SW 1271 (cell line): ENCODE measurements at places on chromosomes 2 and 18.

- DNase-seq = no peak
These were observed 1128.2 kb downstream of the BCL11A start for GRCh38 chr2:59425247-59425646.

GRCh38 chr18:79795446-79795845 lies 2.3 kb upstream of the KCNG2 start:
- no peak for DNase-seq

- DNase-seq = no peak
These were observed 9.3 kb upstream of the ERBB4 start for GRCh38 chr2:212547716-212548454.

GRCh38 chr2:15588329-15588919 lies 3.2 kb upstream of the DDX1 start:
- peak; percentile 78 for DNase-seq

- no peak for DNase-seq
These were observed 3.6 kb downstream of the DIS3L2 start for GRCh38 chr2:231965102-231965501.

DNA sequence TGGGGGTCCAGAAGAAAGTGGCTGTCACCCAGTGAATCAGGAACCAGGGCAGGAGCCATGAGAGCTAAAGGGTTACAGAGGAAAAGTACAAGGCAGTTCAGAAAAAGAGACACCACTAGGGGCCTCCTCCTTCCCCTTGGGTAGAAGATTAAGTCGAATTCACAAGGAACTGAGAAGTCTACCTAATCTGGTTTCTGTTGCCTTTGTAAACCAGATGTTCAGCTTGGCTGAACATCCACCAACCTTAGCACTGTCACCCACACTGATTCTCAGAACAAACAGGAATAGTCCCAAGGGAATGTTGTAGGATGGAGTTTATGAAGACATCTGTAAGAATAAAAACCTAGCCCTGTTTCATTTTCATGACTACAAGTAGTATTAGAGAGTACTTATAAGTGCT lies 90.4 kb upstream of the NOSTRIN start:
- no peak for DNase-seq

DNA sequence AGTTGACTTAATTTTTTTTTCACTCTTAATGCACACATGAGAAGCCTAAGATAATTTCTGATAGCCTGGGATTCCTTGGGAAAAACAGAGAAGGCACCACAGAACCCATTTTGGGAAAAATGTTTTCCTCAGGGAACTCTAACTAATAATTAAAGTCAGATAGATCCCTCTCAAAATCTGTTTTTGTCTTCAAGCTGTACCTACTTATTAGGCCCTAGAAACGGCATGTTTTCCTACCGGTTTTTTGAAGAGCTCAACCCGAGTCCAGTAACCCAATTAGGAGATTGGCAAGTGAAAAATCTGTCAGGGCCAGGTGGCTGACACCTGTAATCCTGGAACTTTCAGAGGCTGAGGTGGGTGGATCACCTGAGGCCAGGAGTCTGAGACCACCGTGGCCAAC lies 16.1 kb upstream of the PDK1 start:
- DNase-seq = no peak

GRCh38 chr18:8767340-8767739 lies 62.0 kb downstream of the MTCL1 start:
- no peak for DNase-seq

DNA sequence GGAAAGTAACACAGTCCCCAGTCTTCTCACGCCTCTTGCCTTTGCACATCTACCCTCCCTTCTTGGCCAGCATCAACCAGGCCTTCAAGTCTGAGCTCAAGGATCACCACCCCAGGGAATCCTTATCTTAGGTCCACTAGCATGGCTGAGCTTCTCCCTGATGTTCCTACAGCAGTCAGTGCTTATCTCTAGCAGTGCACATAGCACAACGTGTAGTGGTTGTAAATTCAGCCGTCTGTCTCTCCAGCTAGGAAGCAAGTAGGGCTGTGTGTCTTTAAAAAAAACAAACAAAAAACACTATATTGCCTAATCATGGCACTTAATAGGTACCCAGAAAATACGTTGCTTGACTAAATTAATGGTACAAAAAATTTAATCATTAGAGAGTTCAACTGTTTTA lies 29.2 kb downstream of the KCNG3 start:
- no peak for DNase-seq

- DNase-seq = no peak
These were observed 201.7 kb upstream of the STK17B start for GRCh38 chr2:196372811-196373664.

DNA sequence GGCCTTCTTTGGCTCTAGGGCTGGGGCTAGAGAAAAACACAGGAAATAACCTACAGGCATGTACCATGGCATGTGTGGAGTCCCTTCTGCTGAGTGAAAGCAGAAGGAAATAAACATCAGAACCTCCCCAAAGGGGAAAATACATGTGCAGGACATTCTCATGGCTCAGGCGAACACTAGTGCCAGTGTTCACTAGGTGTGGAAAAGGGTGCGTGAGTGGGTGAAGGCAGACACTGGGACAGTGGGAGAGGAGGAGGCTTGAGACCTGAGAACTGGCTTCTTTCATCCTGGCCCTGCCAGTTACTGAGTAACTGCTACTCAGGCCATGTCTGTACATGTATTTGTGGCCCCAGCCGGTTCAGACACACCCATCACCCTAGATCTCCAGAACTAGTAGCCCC lies 268.2 kb downstream of the PRKCE start:
- DNase-seq = no peak

DNA sequence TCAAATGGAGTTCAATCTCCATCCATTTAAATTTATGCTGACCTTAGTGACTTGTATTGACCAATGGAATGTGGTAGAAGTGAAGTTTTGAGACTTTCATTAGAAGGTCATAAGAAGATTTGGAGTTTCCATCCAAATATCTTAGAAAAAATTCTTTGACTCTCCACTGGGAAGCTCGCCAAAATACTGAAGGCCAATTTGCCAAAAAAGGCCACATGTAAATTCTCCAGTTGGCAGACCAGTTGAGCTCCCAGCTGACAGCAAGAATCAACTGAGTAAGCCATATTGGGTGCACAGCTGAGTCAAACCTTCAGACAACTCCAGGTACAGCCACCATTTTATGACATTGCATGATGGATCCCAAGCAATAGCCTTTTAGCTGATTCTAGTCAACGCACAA lies 228.3 kb upstream of the SETBP1 start:
- DNase-seq = no peak

GRCh38 chr2:109594246-109594885 lies 19.4 kb downstream of the SEPTIN10 start:
- no peak for DNase-seq

DNA sequence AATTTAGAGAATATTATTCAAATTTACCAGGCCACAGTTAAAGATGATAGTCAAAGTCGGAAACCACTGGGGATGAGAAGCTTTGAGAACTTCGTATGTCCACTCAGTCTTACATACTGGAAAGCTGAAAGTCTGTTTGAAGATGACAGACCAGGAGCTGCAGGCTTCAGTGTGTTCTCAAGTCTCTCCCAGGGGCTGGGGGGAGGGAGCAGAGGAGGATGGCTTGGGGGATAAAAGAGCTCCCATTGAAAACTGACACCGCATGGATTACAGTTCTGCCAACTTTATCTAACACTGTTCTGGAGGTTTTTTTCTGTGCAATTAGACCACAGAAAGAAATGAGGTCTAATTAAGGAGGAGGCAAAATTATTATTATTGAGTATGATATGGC lies 170.5 kb upstream of the ALKAL2 start:
- DNase-seq = no peak

DNA sequence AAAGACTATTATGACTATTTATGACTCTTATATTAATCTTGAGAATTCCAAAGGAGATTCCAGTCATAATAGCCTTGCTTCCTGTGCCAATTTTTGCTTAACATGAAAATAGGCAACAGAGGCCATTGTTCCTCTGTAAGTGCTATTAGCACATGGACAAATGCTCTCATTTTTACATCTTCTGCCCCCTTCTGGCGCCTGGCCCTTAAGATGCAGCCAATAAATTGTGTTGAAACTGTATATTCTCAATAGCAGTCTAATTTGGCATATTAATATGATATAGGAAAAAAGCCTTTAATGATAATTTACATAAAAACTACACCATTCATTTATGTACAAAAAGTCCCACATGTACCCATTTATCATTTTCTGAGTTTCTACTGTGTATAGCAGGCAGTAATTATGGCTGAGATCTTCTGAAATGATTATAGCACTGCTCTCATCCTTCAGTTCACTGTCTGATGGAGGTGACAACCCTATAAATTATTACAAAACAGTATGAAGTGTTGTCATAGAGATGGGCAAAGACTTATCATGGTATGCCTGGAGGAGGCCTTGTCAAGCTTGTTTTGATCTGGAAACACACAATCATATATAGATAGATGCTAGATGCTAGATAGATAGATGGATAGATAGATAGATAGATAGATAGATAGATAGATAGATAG lies 613.3 kb downstream of the TSN start:
- DNase-seq = no peak

GRCh38 chr2:21396252-21396651 lies 272.5 kb downstream of the TDRD15 start:
- no peak for DNase-seq

DNA sequence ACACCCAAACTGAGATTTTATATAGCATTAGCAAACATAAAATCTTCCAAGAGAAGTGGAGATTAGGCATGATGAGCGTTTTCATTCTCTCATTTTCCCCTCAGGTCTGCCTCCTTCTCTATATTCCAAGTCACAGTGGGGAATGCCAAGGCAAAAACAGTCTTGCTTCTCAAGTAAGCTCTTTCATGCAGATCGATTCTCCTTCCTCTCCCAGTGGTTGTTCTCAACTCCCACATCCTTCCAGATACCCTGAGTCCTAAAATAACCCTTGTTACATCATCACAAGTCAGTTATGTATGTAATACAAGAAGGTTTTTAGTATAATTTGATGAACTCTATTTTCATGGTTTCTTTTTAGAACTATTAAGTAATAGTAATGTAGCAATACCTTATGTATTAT lies 150.6 kb downstream of the TXNL1 start:
- DNase-seq = no peak

DNA sequence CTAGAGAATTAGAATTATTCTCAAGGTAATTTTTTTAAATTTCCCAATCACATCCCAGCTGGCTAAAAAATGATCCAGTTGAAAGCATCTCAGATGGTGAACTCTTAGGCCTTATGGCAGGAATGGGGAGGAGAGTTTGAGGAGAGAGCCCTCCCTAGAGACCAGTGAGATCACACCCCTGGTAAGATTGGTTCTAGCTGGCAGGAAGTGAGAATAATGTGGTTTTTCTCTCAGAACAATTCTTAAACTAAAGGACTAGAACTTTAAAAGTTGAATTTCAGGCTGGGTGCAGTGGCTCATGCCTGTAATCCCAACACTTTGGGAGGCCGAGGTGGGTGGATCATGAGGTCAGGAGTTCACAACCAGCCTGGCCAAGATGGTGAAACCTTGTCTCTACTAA lies 120.2 kb downstream of the MYO3B start:
- DNase-seq = no peak

DNA sequence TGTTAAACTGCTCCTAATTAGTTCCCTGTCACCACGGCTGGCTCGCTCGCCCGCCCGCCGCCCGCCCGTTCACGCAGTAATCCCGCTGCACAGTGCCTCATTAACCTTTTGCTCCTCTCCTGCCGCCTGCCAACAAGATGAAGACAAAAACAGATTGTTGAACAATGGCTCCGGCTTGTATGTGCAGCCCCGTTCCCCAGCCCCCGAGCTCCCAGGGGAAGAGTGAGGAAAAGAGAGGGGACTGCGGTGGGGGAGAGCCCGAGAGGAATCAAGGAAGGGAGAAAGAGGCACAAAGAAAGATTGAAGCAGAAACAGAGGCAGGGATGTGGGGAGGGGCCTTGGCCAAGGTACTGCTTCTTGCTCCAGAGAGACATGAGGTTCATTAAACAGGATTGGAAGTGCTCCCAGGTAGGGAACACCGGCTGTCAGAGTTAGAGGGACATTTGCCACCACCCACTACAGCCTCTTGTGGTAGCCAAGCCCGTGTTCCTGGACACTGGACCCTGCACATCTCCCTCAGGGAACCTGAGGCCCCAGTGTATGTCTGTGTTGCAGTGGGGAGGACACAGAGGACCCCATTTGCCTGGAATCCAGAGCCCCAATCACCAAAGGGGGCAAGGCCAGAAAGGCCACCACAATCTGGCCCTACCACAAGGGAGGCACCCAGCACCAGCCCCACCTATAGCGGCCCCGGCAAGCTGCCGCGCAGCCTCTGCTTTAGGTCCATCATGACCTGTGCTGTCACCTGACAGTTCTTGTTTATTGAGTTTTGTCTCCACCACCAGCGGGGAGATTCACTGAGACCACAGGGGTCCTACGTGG lies 38.1 kb downstream of the EMX1 start:
- DNase-seq = no peak

- DNase-seq = no peak
These were observed 368.6 kb downstream of the EIPR1 start for GRCh38 chr2:3009005-3009404.

GRCh38 chr18:62763101-62763521 lies 47.8 kb downstream of the PHLPP1 start:
- DNase-seq = no peak

DNA sequence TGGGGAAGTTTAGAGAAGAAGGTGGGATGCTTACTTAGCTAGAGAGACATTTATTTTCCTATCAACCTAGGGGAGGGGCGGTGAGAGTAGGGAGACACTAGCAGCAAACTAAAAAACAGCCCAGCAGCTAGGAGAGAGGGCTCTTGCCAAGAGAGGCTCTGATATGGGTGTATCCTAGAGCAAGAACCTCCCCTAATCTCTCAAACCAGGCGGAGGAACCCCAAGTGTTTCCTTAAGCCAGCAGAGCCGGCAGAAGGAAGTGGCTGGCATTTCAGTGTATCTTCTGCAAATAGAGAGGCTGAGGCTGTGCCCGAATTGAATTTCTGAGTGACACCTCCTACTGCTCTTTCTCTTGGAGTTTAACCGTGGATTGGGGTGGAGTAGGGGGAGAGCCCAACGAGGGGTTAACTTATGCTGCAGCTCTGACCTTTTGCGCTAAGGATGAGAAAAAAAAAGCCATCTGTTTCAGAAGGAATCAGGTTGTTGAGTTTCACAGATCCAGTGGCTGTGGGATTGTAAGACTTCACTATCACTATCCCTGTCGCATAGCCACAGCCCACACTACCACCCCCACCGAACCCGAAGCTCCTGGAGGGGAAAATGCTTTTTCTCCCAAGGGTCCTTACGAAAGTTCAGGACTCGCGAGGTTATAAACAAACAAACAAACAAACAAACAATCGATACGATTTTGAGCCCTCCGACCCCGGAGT lies 1.4 kb downstream of the ST8SIA5 start:
- DNase-seq = no peak

- no peak for DNase-seq
These were observed 69.6 kb downstream of the MDH1 start for GRCh38 chr2:63658176-63658968.

DNA sequence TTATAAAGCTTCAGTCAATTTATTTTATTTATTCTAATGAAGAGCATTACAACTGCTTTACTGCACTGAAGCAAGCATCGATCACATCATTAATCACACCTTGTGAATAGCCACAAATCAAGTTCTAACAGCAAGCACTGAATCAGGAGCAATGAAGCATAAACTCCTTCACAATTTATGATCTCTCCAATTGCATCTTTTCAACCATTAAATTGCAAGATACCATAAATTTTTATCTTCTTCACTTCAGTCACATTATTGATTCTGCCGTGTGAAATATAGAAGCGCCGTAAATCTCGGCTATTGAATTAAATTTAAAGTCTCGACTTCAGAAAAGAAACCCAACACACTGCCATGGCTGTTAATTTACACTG lies 298.7 kb downstream of the CDCA7 start:
- DNase-seq = no peak
